ENCODE measurements at places on chromosomes 12 and 14.

DNA sequence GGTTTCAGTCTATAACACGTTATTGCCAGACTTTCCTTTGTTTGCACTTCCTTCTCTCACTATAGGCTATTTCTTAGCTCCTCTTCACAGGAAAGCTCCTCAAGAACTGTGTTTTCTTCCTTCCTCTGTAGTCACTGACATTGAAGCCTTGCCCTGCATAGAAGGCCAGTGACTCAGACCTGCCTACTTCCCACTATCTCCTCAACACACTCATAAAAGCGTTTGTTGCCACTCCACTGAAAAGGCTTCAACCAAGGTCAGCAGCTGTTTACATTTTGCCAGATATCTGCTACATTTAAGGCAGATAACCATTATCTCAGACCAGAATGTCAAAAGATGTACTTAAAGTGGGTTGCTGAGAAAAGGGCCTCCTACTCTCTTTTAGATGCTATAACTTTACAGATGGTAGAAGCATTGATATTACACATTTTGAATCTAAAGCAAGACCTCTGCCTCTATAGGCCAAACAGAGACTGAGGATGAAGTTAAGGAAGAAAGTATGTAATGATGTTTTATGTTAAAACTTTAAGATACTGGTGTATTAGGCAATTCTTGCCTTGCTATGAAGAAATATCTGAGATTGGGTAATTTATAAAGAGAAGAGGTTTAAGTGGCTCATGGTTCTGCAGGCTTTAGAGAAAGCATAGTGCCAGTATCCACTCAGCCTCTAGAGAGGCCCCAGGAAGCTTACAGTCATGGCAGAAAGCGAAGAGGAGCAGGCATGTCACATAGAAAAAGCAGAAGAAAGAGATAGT, 233.3 kb upstream of the FLRT2 start:
- H3K4me3 ChIP-seq = no peak overlapping the region
- no peaks in the 10 kb centered on the region for H3K36me3 ChIP-seq
- H3K27ac ChIP-seq = no peak overlapping the region
- no peaks in the 10 kb centered on the region for H3K4me1 ChIP-seq

DNA sequence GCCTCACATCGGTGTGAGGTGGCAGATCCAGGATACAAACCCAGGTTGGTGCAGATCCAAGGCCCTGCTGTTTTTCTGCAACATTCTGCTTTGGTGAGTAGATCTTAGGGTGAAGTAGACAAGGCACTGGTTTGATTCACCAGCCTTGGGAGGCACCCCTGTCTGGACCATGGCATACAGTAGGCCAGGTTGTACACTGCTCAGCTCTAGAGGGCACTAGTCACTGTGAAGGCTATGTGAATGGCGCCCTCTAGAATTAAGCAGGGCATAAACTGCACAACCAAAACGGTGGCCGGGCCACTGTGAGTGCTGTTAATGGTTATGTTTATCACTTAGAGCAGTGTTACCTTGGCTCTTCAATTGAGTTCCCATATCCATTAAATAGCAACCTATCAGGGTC, 280.6 kb upstream of the PWP1 start:
- no peak overlapping the region for H3K27ac ChIP-seq
- no peak overlapping the region for H3K4me3 ChIP-seq
- peak; percentile 57 for DNase-seq

- no peaks in the 10 kb centered on the region for H3K27me3 ChIP-seq
- no peaks in the 10 kb centered on the region for H3K36me3 ChIP-seq
- H3K27ac ChIP-seq = no peak overlapping the region
- H3K4me3 ChIP-seq = no peak overlapping the region
- no peaks in the 10 kb centered on the region for H3K4me1 ChIP-seq
- no peak for DNase-seq
These were observed 472.8 kb upstream of the PRICKLE1 start for GRCh38 chr12:43062201-43062895.

DNA sequence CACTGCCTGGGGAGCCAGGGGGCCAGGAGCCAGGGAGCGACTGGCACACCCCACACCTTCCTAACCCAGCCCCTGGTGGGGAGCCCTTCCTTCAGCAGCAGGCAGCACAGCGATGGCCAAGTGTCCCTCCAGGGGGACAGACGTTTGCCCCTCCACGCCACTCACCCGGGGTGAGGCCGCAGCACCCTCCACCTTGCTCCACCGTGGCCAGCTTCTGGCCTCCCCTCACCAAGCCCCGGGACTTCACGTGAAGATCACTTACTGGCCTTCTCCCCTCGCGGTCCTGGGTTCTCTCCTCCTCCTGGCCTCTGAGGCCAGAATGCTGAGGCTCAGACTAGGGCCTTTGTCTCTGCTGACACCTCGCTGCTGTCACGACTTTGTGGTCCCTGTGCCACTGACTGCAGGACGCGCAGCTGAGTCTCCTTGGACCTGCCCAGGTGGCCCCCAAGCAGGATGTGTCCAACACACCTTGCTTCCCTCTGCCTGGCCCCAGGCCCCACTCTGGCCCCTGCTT, 3.5 kb upstream of the ASPG start:
- H3K27ac ChIP-seq = no peak overlapping the region
- H3K27me3 ChIP-seq = no peaks in the 10 kb centered on the region
- no peaks in the 10 kb centered on the region for H3K36me3 ChIP-seq
- H3K4me1 ChIP-seq = peaks cover 2% of the 10 kb centered on the region

- H3K27me3 ChIP-seq = no peaks in the 10 kb centered on the region
- H3K36me3 ChIP-seq = no peaks in the 10 kb centered on the region
- no peak overlapping the region for H3K4me3 ChIP-seq
- H3K4me1 ChIP-seq = peaks cover 4% of the 10 kb centered on the region
These were observed 5.1 kb downstream of the ADCY4 start for GRCh38 chr14:24329736-24330135.

DNA sequence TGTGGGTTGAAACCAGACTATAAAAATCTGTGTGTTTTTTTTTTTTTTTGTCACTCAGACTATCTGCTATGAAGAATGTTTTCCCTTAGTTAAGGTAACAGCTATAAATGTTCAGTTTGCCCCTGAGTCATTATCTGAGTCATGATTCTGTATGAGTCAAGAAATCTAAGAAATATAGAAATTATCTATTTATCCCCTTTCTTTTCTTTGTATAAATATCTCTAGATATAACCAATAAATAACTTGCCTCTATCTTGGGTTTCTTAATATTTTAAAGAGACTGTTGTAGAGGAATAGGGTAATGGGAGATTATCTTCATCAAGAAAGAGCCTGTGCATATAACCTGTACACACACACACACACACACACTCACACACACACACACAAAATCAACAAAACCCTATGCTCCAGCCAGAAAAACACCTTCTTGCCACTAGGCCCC, 161.7 kb upstream of the EEA1 start:
- H3K27ac ChIP-seq = peak overlapping the region; percentile 50
- peak; percentile 76 for DNase-seq
- H3K4me1 ChIP-seq = peaks cover 38% of the 10 kb centered on the region
- H3K27me3 ChIP-seq = no peaks in the 10 kb centered on the region
- H3K36me3 ChIP-seq = no peaks in the 10 kb centered on the region
- H3K4me3 ChIP-seq = no peak overlapping the region

DNA sequence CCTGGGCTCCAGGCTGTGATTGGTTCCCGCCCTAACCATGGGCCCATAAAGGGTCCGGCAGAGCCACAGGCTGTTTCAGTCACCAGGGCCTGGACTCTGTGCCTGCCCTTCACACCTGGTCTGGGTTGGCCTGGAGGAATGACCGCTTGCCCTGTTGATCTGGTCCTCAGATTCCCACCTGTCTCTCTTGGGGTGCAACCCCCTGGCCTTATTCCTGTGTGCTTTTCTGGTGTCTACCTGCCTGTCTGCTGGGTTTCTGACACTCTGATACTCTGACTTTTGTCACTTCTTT, 2.9 kb upstream of the KRT83 start:
- no peak overlapping the region for H3K4me3 ChIP-seq
- no peak overlapping the region for H3K27ac ChIP-seq
- H3K4me1 ChIP-seq = peaks cover 19% of the 10 kb centered on the region
- H3K36me3 ChIP-seq = no peaks in the 10 kb centered on the region

DNA sequence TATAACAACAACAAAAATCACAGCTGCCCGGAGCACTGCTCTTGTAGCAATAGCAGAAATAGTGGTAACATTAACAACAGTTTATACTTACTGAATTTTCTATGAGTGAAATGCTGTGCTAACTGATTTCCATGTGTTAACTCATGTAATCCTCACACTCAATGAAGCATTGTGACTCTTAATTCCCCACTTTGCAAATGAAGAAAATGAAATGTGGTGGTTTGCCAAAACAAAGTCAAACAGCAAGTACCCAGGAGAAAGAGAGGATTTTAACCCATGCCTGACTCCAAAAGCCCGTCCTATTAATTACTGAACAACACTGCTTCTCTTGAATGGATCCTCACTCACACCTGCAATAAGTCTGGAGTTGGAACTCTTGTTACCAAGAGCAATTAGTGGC, 123.5 kb downstream of the MED13L start:
- H3K27ac ChIP-seq = no peak overlapping the region
- no peak overlapping the region for H3K4me3 ChIP-seq
- no peak for DNase-seq
- H3K4me1 ChIP-seq = no peaks in the 10 kb centered on the region
- H3K27me3 ChIP-seq = no peaks in the 10 kb centered on the region

DNA sequence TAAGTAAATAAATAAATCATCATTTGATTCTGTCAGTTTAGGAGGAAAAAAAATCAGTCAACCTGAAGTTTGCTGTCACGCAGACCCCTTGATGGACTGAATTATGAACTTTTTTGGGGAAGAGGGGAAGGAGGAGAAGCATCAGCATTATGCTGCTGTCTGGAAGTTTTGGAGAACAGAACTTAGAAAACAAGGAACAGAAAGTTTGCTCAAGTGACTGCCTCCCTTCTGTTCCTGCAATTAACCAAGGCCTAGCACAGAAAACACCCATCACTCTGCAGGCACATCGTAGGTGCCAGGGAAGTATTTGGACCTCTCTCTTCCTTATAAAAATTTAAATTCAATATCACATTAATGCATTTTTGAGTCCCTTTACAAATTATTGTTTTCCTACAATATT, 283.8 kb downstream of the VRK1 start:
- H3K4me3 ChIP-seq = no peak overlapping the region
- H3K27ac ChIP-seq = no peak overlapping the region

- H3K4me1 ChIP-seq = no peaks in the 10 kb centered on the region
- no peak for DNase-seq
- no peaks in the 10 kb centered on the region for H3K27me3 ChIP-seq
- no peaks in the 10 kb centered on the region for H3K36me3 ChIP-seq
- H3K4me3 ChIP-seq = no peak overlapping the region
These were observed 936.0 kb downstream of the DIO2 start for GRCh38 chr14:79275292-79275655.

GRCh38 chr14:58200480-58200841, 512 bp downstream of the ACTR10 start:
- peaks cover 13% of the 10 kb centered on the region for H3K4me1 ChIP-seq
- peak overlapping the region; percentile 99 for H3K4me3 ChIP-seq
- H3K27me3 ChIP-seq = no peaks in the 10 kb centered on the region
